ENCODE measurements at places on chromosomes 7 and 10.

GRCh38 chr7:151896486-151896885 lies 19.6 kb upstream of the PRKAG2 start:
- DNase-seq = no peak

GRCh38 chr7:151832138-151832537 lies 44.8 kb downstream of the PRKAG2 start:
- no peak for DNase-seq

DNA sequence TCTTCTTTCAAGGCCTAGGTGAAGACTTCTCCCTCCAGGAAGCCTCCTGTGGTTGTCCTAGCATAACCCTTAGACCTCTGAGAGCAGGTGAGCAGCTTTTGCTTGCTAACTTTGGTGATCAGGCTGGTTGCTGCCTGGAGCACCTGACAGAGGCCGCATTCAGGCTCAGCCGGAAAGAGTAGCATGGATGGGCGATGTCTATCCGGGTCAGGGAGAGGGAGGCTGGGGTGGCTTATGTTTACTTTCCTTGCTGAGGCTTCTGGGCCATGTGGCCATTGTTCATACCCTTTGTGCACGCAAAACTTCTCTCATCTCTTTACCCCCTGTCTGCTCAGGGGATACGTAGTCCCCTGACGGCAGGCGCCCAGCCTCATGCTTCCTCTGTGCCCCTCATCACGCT lies 27.4 kb upstream of the PCBD1 start:
- no peak for DNase-seq

DNA sequence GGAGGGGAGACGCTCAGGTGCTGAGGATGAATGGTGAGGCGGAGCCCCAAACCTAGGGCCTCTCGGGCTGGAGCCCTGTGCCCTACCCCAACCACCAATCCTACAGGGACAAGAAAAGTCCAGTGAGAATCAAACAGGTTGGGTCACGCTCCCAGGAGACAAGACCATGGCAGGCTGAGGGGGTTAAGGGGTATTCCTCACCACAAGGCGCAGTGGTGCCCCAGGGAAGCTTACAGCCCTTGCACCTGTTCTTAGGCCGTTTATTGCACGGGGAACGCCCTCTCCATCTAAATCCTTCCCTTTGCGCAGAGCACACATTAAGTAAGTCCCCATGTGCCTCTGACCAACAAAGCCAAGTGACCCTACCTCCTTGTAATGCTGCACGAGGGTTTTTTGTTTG lies 3.5 kb downstream of the FZD9 start:
- no peak for DNase-seq

GRCh38 chr10:125340903-125341302 lies 180.5 kb upstream of the CTBP2 start:
- no peak for DNase-seq

- DNase-seq = peak; percentile 46
These were observed 96.6 kb downstream of the FAM53B start for GRCh38 chr10:124647421-124648130.

- DNase-seq = no peak
These were observed 60.1 kb upstream of the CARD11 start for GRCh38 chr7:3103614-3104398.

DNA sequence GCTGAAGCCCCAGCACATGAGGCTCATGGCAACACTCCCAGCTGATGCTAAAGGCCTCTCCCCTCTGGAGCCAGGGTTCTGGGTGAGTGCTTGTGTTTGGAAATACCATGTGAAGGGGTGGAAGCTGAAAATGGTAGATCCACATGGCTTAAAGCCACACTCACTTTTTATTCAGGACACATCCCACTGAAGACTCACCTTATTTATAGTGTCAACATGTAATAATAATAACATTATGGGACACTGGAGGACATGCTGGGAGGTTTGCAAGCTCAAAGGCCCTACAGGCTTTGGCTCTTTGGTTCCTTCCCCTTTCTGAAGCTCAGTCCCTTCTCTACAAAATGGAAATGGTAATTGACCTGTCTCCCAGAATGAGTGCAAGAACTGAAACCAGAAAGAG lies 318.0 kb downstream of the GRID1 start:
- no peak for DNase-seq

DNA sequence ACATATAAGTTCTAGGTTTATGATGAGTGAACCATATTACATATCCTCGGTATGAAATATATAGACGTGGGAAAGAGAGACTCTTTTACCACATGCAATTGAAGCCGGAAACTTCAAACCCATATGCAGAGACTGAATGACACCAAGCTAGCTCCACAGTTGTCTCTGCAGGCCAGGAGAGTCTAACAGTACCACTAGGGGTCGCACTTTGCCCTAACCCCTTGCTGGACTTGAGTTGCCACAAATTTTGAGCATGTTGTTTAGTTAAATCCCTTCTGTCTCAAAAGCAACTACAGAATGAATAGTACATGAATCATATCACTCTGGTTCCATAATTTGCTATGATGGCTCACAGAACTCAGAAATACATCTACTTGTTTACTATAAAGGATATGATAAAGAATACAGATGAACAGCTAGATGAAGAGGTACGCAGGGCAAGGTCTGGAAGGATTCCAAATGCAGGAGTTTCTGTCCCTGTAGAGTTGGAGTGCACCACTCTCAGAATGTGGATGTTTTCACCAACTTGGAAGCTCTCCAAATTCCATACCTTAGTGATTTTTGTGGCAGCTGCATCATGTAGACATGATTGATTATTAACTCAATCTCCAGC lies 112.4 kb upstream of the YAE1 start:
- DNase-seq = peak; percentile 12

- no peak for DNase-seq
These were observed 154.4 kb downstream of the AMPH start for GRCh38 chr7:38476764-38477163.

DNA sequence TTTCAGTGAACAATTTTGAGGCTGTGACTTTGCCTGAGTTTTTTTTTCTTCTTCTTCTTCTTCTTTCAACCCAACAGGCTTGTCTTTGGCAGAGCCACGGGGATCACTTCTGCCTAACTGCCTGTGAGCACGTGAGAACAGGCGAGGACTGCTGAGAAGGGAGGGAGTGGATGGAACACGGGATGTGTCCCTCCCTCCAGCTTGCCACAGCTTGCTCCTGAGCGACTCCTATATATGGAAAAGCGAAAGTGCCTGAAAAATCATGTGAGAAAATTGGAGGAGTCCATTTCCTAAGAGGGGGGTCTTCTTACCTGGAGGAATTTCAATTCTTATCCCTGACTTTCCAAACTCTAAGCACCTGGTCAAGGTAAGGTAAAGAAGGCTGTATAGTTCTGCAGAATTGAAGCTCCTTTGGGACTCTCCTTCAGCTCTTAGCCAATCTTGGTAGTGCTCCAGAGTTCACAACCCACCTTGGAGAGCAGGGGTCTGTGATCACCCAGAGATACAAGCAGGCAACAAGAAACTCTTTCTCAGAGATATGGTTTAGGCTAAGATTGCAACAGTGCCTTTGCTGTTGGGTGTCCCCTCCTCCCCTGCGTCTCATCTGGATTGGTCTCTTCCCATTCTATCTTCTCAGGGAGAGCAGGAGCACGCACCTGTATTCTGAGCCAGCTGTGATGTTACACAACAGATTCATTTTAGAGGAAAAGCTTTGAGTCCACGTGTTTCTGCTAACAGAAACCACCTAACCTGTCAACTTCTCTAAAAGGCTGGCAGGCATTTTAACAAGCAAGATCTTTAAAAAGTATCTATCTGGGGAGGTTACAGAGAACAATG lies at the start of gene MAT1A:
TSS of gene MAT1A (minus strand) at position 208 of the 837 bp plus-strand sequence. CDS start 235 bp downstream, outside the sequence.
- no peak for DNase-seq

DNA sequence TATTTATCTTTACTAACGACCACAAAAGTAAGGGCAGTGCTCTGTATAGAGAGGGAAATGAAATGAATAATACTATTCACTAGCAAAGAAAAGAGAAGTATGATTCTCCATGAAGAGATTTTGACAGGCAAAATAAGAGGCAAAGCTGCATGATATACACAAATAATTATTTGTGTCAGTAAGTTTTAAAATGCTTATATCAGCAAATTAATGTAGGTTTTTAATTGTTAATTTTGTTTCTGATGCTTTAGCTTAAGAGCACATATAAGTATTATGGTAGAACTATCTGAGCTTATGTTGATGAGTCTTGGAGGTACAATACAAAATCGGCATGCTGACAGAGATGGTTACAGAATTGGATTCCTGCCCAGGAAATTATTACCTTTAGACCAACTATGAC lies 383.1 kb upstream of the VSTM2A start:
- DNase-seq = no peak

DNA sequence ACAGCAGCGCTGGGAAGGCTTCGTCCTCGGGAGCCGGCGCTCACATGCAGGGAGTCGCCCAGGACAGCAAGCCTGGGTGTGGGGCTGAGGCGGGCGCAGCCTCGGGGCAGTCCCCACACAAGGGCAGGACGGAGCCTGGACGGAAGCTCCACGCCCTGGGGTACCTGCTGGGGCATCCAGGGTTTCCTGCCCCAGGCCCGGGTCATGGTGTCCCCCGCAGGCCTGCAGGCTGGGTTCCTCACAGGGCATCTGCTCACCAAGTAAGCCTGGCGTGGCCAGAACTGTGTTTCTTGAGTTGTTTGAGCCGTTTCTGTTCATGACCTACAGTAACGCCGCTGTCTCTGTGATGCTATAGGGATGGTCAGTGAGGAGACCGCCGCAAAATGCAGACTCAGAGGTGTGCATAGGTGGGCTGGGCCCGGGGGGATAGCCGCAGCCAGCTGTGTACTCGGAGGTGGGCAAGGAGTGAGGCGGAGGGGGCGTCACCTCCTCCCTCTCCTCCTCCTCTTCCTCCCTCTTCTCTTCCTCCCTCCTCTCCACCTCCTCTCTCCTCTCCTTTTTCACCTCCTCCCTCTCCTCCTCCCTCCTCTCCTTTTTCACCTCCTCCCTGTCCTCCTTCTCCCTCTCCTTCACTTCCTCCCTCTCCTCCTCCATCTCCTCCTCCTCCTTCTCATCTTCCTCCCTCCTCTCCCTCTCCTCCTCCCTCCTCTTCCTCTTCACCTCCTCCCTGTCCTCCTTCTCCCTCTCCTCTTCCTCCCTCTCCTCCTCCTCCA lies 438.9 kb downstream of the DNAJB6 start:
- DNase-seq = no peak

DNA sequence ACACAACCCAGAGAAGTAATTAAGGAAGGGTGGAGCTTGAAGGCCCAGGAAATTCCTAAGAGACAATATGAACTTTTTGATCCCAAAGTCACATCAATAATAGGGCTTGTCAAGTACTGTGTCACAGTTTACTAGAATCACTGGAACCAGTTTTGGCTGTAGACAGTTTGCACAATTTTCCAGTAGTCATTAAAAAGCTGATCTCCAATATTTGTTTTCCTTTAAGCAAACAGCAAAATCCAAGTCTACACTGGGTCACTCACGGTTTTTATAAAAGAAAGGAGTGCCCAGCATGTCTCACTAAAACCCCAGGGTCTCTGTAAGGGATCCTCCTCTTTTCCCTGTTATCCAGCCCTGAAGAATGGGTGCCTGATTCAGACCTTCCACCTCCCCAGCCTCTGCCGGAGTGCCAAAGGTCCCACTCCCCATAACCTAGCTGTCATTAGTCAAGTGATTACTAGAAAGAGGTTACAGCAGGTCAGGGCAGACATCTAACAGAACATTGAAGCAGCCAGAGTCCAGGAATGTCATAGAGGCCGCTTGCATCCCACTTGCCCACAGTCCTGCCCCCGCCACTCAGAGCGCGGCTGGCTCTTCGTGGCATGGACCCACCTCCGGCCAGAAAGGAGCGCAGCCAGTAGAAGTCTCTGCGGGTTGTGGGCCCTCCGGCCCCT lies 552 bp downstream of the SLC25A16 start:
- DNase-seq = no peak

- DNase-seq = no peak
These were observed 176.2 kb upstream of the CDCA7L start for GRCh38 chr7:22121702-22122474.

GRCh38 chr10:113438652-113439051 lies 114.2 kb upstream of the HABP2 start:
- no peak for DNase-seq

DNA sequence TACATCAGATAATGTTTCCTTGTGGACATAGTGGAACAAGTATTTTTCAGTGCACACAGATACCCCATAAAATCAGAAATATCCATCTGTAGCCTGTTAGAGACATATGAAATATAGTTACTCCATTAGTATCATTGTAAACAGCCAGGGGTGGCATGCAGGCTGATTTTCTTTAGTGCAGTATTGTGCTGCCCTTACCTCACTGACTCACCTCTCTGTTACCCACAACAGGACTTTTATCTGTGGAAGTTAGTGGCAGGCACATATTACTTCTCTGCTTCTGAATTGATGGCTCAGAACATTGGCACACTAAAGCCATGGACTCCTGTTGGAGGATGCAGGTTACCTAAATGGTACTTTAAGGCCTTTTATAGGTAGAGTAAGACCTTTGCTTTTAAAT lies 70.0 kb downstream of the SLC25A40 start:
- no peak for DNase-seq

GRCh38 chr10:20993830-20994527 lies 96.9 kb upstream of the NEBL start:
- DNase-seq = no peak

DNA sequence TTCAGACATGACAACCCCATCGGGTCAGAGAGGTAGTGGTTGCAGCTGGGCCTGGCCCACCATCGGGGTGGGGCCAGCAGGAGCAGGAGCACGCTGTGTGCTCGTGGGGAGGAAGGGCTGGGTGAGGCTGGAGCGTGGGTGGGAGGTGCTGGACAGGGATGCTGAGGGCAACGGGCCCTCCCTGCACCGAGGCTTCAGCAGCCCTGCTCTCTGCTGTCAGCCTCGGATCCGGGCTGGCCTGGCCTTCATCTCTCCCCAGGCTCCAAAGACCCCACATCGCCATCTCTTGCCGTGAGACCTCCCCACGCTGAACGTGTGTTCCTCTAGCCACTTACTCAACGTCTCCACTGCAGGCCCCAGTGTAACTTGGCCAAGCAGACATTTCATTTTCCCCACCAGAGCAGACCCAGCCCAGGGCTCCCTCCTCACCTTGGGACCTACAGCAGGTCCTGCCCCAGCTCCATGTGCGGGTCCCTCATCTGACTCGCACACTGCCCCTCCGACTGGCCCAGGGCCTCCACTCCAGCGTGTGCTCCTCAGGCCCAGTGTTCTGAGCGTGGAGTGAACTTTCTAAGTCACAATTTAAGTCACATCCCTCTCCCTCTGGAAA lies 462.4 kb downstream of the DNAJB6 start:
- DNase-seq = no peak

- no peak for DNase-seq
These were observed at the start of gene MICALL2 for GRCh38 chr7:1458683-1459511. MICALL2 (minus strand) TSS chr7:1459470; CDS start chr7:1459326, 144 bp downstream.

DNA sequence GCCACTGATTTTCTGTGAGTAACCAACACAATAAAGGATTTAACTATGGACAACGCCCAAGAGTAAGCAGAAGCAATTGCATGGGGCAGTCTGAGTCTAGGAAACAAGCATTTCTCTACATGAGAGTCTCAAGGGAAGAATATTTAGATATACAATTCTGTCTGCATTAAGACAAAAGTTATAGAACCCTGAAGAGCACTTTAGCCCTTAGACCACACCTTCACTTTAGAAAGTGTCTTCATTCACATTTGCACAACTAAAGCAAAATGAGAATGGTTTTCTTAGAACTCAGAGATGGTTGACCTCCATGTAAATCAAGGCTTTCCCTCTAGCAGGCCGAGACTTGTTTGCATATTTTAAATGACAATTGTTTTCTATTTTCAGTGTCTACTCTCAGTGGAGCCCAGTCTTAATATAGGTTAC lies 25.5 kb upstream of the TRIM24 start:
- no peak for DNase-seq

Measured in stimulated activated CD8-positive, alpha-beta memory T cell treated with anti-CD3 and anti-CD28 coated beads, Interleukin-2, amount 100 ng/mL, for 1 hour (primary cell).